ENCODE measurements at places on chromosomes 7 and 10.

GRCh38 chr10:133335246-133336117, 1.2 kb downstream of the CALY start:
- DNase-seq: no peak

DNA sequence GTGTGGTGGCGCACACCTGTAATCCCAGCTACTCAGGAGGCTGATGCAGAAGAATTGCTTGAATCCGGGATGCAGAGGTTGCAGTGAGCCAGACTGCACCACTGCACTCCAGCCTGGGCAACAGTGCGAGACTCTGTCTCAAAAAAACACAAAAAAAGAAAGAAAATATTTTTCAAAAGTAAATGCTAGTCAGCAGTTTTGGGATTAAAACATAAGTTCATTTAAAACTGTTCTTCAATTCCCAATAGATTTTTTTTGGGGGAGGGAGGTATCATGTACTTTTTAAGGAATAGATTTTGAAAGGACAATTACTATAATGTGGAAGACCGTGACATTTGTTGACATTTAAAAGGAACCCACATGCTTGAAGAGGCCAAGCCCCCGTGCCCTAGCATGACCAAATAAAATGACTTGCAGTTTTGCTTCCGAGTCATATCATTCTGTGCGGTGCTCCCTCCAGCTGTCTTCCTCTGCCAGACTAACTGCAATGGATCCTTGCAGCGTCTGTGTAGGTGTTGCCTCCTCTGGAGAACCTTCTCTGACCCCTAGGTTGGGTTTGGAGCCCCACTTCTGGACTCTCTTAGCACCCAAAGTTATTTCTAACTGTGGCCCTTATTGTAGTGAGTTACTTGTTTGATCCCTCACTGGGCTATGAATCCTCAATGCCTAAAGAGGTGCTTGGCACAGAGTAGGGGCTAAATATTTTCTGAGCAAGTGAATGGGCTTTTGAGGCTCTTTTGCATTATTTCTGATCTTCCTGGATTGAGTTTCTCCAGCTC, 17.4 kb upstream of the HPS1 start:
- no peak for DNase-seq

GRCh38 chr10:68604441-68604840, 44.3 kb downstream of the TET1 start:
- no peak for DNase-seq

DNA sequence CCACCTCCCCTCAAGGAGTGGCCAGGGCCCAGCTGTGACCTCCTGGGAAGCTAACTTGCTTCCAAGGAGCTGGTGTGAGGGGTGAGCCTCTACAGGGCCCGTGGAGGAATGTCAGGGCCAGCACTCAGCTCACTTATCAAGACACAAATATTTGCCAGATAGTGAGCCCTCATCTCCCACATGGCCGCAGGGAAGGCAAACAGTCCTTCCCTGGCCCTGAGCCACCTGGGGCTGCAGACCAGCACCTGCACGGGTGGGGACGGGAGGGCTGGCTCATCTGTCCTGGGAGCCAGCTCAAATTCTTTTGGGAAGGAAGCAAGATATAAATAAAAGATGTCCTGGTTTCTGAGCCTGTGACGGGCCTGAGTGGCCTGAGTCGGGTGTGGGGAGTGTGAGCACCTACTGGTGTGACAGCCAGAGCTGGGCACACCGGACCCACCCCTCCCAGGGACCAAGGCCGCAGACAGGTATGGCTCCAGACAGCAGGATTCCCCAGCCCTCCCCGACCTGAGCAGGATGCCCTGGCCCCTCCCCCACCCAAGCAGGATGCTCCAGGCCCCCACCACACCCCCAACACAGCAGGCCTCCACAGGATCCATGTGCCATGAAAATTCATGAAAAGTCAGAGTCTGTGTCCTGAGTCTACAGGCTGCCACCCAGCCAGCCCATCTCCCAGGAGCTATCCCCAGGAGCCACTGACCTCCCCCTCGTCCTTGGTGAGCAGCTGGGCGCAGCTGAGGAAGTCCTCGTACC, 148.0 kb downstream of the MAPK8 start:
- DNase-seq: no peak

DNA sequence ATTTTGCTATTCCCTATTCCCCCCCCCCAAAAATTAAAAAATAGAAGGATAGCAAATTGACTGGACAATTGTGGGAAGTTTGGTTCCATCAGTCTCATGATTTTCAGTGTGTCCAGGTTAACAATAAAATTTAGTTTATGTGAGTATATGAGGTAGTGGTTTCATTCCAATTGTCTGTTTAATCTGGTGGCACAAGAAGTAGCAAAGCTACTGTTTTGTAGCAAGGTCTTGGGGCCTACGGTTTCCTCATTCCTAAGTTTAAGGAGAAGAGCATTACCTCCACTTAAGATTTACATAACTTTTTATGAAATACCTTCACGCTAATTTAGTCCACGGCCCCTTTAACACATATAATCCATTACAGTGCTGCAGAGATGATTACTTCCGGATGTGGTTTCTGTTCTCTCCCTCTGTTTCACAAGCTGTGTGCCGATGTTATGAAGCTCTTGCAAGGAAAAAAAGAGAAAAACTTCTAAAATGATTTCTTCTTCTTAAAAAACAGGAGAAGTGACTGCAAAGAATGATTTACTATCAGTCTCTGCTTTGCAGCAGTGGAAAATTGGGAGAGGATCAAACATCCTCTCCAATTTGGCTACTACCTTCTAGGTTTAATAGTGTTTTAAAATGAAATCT, 32.7 kb upstream of the NPVF start:
- no peak for DNase-seq

GRCh38 chr10:92972066-92972870, 88.3 kb upstream of the CYP26C1 start:
- DNase-seq: no peak

GRCh38 chr10:58758321-58758720, 245.6 kb downstream of the BICC1 start:
- no peak for DNase-seq

DNA sequence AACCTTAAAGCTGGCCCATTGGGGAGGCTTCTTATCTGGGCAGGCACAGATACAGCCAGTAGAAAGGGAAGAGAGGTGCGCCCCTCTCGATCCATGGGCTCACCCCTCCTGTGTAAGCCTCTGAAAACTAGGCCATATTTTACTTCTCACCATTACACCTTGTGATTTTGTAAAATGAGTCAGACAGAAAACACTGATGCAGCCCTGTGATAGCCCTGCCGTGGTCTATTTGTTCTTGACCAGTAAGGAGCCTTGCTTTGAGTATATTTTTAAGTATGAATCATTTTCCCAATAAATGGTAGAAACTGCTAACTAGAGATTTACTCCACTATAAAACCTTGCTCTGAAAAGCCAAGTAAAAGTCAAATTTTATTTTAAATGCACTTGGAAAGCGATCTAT, 329.8 kb upstream of the MBL2 start:
- no peak for DNase-seq

- DNase-seq: no peak
Measured at GRCh38 chr10:131160219-131160875, 151.2 kb downstream of the TCERG1L start.

DNA sequence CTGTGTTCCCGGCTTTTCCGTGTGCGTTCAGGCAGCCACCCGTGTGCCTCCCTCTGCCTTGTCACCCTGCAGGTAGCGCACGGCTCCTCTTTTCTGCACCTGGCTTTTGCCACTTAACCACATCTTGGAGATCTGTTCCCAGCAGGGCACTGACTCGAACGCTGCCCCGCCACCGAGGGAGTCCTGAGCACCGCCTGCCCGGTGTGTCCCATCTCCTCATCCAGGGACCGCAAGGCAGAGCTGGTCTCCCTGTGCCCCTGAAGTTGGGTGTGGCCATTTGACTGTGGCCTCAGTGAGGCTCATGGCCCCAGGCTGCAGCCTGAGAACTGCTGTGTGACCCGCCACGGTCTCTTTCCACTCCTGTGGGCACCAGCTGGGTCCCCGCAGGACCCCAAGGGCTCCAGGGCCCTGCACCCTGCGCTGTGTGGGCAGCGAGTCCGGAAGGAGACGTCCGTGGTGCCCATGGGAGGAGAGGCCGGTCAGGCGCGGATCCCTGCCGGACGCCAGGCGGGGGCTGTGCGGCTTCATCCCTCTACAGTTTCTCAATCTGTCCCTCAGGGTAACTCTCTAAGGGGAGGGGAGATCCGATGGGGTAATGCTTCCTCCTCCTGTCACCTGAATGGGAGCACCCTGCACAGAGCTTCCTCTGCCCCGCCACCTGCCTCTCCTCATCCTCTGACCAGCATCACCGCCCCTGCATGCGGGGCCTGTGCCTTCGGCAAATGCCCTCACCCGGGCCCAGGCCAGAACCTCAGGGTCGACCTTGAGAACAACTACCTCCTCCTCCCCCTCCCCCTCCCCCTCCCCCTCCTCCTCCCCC, 1.8 kb upstream of the INTS1 start:
- no peak for DNase-seq

DNA sequence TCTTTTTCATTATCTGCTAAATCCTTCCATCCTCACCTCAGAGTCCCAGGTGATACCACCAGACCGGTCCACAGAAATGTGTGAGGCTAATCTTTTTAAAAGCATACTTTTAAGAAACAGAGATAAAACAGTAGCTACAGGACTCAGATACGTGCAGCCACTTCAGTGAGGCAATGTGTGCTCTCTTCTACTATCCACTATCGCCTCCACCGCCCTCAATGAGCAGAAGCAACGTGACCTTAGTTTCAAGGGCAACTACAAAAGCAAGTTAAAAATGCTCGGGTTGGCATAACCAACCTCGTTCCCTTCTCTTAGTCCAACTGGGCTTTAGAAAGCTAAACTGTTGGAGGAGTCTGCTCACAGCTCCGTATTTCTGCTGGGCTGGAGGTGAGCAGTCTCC, 4.2 kb downstream of the FGFR2 start:
- DNase-seq: no peak

DNA sequence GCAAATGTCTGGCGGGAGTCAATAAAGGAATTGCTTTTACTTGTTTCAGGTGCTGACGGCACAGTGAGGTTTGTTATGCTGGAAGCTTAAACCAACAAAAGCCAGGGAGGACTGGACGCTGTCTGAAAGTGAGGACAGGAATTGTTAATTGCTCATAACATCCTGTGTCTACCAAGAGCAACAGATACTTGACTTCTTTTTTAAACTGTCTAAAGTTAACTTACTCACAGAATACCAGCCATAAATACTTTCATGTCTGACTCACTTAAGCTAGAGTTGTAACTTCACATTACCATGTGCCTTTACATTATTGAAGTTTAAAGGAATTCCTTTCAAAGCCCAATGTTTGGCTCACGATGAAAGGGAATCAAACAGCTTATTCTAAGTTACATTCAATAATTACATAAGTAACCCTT, 252.7 kb upstream of the SHH start:
- no peak for DNase-seq

All from NCI-H524 treated with DMSO at 0.1 percent for 48 hours (cell line).